Panc1 (cell line): ENCODE measurements at places on chromosomes 2 and 18.

- DNase-seq: no peak
These were observed 147.8 kb downstream of the EN1 start for GRCh38 chr2:118699447-118700175.

- no peak for DNase-seq
These were observed 242.4 kb downstream of the LDLRAD4 start for GRCh38 chr18:13460946-13461345.

GRCh38 chr2:47230418-47230817 is 75.3 kb upstream of the STPG4 start:
- no peak for DNase-seq

- DNase-seq: no peak
These were observed at the start of gene OSR1 for GRCh38 chr2:19358242-19359020. OSR1 (minus strand) TSS chr2:19358623; CDS start chr2:19353805, 4,818 bp downstream.

GRCh38 chr18:26553943-26554342 is 5.6 kb upstream of the KCTD1 start:
- no peak for DNase-seq

DNA sequence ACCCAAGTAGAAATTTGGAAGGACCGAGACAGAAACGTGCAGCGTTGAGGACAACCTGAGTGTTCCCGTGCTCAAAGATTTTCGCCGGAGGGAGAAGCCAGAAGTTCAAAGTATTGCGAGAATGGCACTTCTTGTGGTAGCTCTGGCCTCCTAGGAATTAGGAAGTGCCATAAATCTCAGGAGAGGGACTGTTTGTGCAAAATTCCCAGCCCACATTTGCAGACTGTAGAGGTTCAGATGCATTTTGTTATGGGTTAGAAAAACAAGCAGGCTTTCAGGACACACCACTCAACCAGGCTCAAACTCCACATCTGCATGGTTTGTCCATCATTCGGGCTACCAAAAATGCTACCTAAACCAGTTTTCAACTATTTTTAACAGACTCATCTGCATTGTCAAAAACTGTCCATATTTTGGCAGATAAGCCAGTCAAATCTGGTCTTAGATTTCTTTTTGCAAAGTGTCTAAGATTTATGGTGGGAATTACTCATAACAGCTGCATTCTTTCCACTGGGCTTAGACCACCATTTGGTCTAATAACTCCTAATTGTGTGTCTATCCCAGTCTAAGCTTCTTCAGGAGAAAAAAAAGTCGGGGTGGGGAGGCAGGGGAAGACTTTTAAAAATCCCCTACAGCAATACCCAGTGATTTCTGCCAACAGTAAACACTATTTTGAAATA is 422.9 kb downstream of the ARHGAP15 start:
- no peak for DNase-seq

GRCh38 chr2:28407131-28407975 is 14.7 kb downstream of the FOSL2 start:
- DNase-seq: no peak

DNA sequence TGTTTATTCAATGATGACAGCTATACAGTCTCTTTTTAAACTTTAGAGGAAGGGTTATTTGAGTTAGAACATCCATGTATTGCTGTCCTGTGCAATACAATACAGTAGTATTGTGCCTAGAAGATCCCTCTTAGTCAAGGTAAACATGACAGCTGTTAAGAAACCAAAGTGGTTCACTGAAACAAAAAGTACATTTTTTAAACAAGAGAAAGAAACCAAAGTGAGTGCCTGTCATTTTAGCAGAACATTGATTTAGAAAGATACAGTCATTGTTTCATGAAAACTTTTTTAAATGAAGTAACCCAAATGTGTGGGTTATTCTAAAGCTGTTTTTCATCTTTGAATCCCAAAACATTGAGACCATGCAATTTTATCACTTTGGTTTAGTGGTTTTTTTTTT is 15.5 kb downstream of the ITPRID2 start:
- no peak for DNase-seq

GRCh38 chr2:31513553-31513952 is 67.2 kb downstream of the SRD5A2 start:
- DNase-seq: no peak
